ENCODE measurements at places on chromosomes 2 and 18.

DNA sequence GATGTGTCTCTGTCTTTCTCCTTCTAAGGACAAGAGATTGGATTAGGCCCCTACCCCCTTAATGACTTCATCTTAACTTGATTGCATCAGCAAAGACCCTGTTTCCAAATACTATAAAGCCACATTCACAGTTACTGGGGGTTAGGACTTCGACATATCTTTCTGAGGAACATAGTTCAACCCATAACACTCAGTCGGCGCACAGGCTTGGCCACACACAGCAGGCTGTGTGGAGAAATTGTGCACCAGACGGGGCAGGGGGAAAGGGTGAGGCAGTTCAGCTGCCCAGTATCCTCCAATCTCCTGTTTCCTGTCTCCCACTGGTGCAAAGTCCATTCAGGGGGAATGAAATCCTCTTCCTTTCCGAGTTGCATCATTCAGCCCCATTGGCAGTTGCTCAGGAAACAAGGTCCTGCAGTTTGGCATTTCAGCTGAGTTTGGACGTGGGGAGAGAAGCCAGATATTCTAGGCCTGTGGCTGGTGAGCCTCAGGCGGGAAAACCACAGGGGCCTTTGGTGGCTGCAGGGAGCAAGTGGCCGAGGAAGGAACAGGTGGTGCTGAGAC lies 9.4 kb upstream of the RAPGEF4 start:
- no peak for DNase-seq

- DNase-seq = no peak
These were observed 6.9 kb downstream of the ZNF24 start for GRCh38 chr18:35337286-35337685.

DNA sequence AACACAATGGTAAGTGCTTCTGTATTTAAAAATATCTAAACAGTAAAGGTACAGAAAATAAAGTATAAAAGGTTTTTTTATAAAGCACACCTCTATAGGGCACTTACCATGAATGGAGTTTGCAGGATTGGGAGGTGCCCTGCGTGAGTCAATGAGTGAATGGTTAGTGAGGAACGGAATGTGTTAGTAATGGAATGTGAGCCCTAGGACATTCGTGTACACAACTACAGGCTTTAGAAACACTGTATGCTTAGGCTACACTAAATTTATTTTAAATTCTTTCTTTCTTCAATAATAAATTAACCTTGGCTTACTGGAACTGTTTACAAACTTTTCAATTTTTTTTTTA lies 337.9 kb upstream of the SLC39A10 start:
- no peak for DNase-seq

DNA sequence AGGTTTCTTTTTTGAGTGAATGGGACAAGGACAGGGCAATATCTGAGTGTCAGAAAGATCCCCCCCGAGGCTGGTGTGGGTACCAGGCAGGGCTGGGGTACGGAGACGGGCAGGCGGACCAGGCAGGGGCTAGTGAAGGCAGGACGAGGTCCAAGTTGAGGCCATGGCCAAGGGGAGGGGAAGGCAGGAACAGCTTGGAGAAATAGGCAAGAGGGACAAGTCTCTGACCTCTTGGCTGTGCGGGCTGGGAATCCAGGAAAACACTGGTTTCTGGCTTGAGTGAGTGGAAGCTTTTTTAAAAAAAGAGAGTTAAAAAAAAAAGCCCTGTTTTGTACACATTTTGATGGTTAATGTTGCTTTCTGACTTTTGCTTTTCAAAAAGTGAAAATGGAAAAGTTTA lies 30.3 kb downstream of the ASAP2 start:
- no peak for DNase-seq

- no peak for DNase-seq
These were observed 245.4 kb upstream of the MEIS1 start for GRCh38 chr2:66189553-66189952.

DNA sequence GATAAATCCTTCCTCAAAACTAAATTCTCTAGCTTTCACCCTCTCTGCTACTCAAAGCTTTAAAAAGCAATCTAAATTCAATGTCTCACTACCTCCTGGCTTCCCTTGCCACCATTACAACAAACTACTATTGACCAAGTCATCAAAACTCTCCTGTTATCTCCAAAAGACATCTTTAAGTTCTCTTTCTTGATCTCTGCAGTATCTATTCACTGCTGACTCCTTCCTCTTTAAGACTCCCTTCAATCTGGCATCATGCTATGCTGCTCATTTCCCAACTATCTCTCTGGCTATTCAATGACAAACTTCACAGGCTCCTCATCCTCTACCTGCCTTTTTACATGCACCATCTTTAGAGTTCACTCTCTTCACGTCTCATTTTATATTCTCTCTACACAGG lies 5.9 kb downstream of the PPP3R1 start:
- no peak for DNase-seq

- no peak for DNase-seq
These were observed 64.0 kb upstream of the ST8SIA5 start for GRCh38 chr18:46820863-46821262.

GRCh38 chr18:61080954-61081528 lies 252.2 kb upstream of the CDH20 start:
- no peak for DNase-seq

DNA sequence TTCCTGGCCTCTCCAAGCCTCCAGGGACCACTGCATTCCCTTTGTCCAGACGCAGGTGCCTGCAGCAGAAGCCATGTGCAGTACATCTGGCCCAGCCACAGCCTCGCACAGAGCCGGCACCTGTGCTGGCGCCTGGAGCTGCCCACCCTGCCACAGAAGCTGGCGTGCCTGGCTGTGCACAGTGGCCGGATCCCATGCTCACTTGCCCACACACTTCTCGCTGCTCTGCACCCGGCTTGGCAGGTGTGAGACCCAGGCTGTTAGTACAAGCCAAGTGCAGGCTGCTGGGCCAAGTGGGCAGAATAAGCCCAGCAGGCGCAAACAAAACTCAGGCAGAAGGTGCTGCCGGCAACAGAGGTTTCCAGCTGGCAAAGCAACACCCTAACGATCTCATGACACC lies 124.5 kb upstream of the CCDC150 start:
- no peak for DNase-seq

- no peak for DNase-seq
These were observed 443.6 kb downstream of the NBAS start for GRCh38 chr2:15117409-15118050.
